ENCODE measurements at places on chromosomes 2 and 18.

DNA sequence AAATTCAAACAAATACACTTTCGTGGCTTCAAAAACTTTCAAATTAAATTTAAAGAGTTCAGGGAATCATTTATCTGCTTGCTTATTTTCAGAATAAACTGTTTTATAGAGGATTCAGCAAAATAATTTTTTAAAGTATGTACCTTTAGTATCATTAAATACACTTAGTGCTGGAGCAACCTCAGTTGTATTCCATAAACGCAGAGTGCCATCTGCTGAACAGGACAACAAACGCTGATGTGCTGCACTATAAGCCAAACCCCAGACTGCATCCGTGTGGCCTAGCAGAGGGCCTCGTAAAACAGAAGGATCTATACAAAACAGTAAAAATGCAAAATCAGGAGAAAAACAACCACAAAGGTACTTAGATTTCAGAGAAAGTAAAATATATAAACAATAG, 108.6 kb downstream of the STRN start:
- DNase-seq, result no peak

DNA sequence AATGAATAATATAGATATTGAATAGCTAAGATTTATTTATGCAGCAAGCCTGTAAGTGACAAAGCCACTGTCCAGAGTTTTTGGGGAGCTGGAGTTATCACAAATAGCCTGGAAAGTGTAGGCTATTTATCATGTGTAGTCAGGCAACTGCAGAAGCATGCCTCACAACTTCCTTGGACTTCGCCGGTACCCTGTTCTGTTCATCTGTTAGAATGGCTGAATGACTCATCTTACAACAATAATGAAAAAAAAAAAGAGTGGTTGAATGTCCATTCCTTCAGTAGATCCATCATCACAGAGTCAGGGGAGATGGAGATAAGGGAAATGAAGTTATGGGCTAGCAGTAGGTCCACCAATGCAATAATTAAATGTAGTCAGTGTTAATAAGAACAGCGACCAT, 24.0 kb upstream of the ATP5MC3 start:
- DNase-seq, result no peak

DNA sequence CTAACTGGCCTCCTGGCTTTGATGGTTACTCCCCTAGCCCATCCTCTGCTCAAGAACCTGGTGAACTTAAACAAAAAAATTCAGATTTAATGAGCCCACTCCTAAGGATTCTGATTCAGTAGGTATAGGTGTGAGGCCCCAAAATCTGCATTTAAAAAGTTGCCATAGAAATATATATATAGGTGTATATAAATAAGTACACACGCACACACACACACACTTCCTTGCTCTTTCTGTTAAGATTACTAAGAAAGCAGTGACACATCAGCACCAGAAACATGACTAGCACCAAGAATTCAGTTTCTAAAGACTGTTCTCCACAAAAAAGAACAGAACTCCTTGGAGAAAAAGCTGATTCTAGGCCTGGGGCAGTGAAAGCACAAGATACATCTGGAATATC, 17.8 kb downstream of the EML6 start:
- no peak for DNase-seq

DNA sequence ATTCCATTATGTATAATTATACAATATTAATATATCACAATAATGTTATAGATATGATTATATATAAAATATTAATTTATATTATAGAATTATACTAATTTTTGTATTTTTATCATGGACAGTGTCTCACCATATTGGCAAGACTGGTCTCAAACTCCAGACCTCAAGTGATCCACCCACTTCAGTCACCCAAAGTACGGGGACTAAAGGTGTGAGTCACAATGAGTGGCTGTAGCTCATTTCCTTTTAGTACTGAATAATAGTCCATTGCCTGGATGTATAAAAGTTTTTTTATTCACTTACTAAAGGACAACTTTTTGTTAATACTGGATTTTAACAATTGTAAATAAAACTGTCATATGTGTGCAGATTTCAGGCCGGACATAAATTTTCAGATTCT, 417.6 kb upstream of the LINC00305 start:
- DNase-seq, result no peak

DNA sequence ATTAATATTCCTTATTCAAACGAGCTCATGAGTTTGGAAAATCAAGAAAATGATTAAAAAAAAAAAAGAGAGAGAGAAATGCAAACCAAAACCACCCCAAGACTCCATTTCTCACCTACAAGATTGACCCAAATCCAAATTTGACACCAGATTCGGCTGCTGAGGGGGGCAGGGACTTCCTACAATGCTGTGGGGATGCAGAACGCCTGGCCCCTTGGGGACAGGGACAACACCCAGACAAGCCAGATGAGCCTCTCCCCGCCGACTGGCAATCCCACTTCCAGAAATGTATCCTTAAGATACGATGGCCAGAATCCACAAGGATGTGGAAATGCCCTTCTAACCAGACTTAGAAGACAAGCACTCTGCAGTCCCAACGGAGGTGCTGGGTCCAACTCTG, 20.7 kb downstream of the BOK start:
- DNase-seq, result no peak

DNA sequence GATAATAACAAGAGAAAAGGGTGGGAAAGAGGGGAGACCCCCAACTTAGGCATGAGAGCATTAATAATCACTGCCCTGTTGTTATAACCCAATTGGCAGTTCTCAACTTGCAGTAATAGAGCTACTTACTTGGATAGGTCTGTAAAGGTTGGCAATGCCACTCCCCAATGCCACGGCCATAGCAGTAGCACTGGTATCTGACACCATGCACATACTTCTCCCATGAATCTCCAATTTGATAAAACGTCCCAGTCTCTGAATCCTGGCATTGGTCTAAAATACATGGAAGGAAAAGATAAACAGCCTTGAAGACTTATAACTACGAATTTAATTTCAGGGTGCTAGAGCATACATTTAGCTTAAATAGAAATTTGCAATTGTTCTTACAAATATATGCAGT, 16.8 kb downstream of the FN1 start:
- DNase-seq, result no peak

- DNase-seq, result no peak
Measured at GRCh38 chr2:69985688-69986087, 24.3 kb upstream of the ASPRV1 start.

GRCh38 chr2:233482616-233483015, 84.0 kb downstream of the USP40 start:
- no peak for DNase-seq

GRCh38 chr2:216070195-216070594, 11.4 kb downstream of the PECR start:
- DNase-seq, result no peak

GRCh38 chr2:233012301-233012971, 620 bp downstream of the NGEF start:
- no peak for DNase-seq

DNA sequence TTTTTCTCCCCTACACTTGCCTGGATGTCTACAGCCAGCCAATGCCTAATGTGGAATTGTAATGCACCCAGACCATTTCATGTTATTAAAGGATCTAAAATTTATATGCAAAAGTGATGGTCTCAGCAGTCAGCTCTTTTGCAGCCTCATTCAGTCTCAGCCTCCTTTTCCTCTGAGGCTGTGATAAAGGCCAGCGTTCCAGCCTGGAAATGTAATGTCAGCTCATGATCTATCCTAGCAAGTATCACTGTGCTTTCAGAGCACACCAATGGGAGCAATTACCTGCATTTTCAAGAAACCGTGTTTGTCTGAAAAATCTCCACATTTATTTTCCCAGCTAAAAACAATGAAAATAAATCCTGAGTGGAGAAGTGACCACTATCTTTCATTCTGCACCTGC, 274.6 kb downstream of the CDH20 start:
- no peak for DNase-seq

GRCh38 chr18:811892-812375, at the start of gene YES1:
TSS of gene YES1 (minus strand) at chr18:812242. CDS start at chr18:756827, 55,415 bp downstream.
- DNase-seq, result no peak

DNA sequence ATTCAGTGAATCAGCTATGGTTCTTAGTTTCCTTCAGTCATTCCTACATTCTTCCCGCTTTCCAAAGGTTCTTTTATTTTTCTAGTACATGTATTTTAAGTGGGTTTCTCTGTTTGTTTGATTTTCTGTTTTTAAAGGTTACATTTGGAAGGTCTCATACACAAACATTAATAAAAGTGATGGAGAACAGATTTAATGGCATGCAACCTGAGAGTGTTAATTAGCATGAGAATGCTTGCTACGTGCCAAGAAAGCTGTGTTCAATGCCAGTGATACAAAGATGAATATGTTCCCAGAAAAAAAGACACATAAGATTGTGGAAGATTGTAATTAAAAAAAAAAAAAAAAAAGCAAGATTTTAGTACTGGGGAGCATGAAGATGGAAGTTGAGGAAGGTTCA, 61.8 kb upstream of the CDC42EP3 start:
- no peak for DNase-seq

DNA sequence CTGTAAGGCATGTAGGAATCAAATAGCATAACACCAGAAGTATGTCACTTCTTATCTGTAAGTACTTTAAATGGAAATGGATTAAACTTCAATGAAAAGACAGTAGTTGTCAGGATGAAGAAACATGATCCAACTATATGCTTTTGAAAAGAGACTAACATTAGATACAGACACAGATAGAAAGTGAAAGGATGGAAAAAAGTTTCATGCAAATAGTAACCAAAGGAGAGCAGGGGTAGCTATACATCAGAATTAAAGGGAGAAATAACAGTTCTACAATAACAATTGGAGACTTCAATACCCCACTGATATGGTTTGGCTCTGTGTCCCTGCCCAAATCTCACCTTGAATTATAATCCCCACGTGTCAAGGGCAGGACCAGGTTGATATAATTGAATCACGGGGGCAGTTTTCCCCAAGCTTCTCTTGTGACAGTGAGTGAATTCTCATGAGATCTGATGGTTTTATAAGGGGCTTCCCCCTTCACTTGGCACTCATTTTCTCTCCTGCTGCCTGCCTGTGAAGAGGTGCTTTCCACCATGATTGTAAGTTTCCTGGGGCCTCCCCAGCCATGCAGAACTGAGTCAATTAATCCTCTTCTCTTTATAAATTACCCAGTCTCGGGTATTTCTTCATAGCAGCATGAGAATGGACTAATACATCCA, 205.4 kb upstream of the CDH2 start:
- DNase-seq, result no peak

DNA sequence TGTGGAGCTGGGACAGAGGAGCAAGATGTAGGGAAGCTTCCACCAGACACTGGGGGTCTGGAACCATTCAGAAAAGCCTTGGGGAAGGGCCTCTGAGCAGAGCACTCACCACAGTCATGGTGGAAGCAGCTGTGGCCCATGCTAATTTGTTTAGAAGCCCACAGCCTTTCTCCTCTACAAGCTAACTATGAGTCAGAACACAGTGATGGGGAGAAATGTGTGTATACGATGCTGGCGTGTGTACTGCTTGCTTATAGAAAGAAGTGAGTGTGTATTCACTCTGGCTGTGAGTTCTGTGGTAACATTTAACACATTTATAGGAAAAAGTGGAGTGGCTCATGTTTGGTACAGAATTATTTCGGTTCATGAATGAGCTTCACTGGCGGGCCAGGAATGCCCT, 157.0 kb upstream of the ACAA2 start:
- DNase-seq, result no peak

DNA sequence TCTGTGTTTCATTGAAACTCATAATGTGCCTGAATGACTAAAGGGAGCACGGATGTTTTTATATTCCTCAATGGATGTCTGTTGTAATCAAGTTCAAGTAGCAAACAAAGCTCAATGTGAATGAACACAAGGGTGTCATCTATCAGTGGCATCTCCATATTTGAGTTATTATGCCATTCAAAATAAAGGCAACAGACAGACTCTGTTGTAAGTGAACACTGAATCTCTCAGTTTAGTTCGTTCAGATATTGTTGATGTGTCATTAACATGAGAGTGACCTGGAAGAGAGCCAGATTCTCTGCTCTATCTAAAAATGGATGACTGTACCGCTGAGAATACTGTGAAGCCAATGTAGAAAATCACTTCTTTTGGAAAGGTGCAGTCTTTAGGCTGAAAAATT, 118.7 kb downstream of the NUP35 start:
- peak; percentile 53 for DNase-seq

- DNase-seq, result no peak
Measured at GRCh38 chr2:63580651-63581297, 7.5 kb downstream of the WDPCP start.

GRCh38 chr2:161041356-161041755, 118.9 kb upstream of the TANK start:
- no peak for DNase-seq

DNA sequence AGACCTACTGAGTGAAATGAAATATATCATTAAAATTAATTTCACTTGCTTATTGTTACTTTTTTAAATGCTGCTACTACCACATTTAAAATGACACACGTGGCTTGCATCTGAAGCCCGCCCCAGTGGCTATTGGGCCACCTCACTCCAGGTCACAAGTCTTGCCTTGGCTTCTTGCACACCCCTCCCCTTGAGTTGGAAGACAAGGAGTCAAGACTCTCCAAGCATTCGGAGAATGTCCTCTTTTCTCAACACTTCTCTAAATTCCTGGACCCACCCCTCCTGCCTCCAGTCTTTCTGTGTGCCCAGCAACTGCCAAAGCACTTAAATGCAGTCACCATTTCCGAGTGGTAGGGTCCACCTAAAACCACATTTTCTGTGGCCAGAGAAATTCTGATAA, 73.4 kb downstream of the ZBTB7C start:
- no peak for DNase-seq

- no peak for DNase-seq
Measured at GRCh38 chr2:195117011-195117410, 540.0 kb upstream of the SLC39A10 start.

- no peak for DNase-seq
Measured at GRCh38 chr18:55876254-55876653, 288.3 kb upstream of the TCF4 start.

DNA sequence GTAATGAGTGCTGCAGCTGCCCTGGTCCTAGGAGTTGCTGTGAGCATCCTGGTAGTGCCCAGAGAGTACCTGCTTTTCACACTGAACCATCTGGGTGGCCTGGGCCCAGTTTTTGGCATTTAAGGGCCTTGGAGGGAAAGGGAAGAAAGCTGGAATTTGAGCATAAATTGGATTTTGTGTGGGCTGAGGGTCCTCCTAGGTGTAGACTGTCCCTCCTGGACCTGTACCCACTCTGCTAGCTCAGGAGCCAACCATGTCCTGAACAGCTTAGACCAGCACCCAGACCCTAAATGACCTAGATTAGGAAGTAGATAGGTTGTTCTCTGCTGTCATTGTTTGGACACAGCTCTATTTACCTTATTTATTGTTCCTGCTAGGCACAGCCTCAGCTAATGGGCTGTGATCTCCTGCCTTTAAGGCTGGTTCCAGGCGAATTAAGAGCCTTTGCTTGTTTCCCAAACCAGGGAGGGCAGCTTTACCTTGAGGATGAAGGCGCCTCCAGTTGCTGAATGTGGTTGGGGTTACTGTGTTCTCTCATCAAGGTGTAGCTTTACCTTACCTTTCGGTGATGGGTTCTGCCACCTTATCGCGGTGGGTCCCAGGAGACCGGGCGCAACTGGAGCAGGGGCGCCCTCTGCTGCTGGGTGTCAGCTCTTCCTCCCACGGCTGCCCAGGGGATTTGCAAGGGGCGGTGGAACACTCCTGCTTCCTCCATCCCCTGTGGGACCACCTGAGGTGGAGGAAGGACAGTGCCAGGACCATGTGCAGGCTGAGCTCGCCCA, 34.4 kb downstream of the ITGA6 start:
- no peak for DNase-seq

GRCh38 chr18:10518595-10519255, 7.1 kb upstream of the NAPG start:
- DNase-seq, result no peak

GRCh38 chr2:217643789-217644301, 358.9 kb downstream of the TNS1 start:
- DNase-seq, result no peak
